ENCODE measurements at places on chromosomes 2 and 18.

DNA sequence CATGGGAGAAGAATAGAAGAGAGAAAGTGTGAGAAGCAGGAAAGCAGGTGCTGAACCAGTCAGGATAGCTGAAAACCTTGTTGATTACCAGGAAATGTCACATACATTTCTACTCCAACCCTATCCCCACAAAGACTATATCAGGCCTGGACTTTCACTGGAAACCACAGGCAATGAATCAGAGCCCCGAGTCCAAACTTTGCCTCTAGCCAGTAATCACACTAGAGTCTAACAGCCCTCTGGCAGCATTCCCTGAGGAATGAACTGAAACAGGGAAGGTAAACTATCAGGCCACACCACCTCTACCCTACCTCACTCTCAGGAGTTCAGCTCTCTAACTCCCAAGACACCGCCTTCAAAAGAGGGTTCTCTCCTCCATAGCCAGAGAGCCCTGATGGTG, 18.7 kb upstream of the IHH start:
- DNase-seq = no peak

DNA sequence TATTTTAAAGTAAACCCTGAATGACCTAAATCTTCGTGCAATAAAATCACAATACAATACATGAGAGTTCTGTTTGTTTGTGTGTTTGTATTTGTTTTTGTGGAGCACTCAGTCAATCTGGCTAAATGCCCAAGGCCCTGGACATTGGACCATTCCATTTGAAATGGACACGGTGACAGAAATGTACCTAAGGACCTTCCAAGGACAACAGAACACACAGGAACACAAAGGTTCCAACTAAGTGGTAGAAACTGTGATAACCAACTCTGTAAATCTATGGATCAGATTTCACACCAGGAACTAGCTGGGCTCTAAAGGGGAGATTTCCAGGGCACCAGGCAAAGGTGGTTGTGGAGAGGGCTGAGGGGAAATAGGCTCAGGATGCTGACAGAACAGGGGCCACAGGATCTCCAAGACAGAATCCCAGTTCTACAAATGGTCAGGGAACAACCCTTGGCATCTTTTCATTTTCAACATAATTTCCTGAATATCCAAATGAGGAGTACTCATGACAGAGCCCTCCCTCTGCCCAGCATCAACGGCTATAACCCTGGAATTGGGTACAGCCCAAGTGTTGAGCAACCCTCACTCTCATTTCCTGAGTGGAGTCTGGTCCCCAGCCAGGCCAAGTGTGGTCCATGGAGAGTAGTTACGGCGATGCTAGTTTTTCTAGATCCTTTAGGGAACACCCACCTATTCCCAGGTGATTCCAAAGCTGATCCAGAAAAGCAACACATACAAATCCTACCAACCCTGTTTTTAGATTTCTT, 78.4 kb downstream of the NCKAP5 start:
- DNase-seq = no peak

- DNase-seq = no peak
These were observed 9.1 kb downstream of the NCL start for GRCh38 chr2:231455222-231455621.

DNA sequence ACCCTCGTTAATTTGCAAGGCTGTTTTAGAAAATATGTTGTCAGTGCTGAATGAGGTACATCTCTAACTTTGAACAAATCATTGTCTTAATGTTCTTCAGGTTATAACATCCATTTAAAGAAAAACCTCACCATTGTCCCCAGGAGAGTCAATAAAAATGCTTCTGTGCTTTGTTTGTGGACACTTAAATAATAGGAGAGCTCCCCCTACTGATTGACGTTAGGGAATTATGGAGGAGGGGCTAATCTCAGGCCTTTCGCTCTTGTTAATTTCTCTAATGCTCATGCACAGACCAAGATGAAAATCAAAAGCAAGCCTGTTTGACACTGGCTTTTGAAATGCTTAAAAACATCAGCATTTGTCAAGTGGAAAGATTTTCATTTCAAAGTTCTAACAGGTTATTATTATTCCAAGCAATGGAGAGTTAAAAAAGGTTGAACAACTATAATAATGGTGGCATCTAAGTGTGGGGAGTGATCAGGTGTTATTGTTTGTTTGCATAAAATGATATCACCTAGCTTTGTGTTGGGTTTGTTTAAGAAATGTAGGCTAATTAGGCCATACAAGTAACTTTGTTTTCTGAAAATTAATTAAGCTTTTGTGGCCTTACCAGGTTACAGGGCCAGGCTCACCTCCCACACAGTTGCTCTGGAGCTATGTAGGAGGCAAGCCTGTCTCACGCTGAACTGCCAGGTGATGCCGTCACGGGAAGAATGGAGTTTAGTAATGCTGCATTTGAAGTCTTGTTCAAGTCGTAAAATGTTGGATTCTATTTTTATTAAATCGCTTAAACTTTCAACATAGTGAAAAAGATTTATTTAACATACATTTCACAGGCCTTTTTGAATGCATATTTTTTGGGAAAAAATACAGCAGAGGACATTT, 51.7 kb upstream of the SMIM21 start:
- DNase-seq = no peak

- no peak for DNase-seq
These were observed 34.2 kb downstream of the FIGN start for GRCh38 chr2:163701399-163702195.

DNA sequence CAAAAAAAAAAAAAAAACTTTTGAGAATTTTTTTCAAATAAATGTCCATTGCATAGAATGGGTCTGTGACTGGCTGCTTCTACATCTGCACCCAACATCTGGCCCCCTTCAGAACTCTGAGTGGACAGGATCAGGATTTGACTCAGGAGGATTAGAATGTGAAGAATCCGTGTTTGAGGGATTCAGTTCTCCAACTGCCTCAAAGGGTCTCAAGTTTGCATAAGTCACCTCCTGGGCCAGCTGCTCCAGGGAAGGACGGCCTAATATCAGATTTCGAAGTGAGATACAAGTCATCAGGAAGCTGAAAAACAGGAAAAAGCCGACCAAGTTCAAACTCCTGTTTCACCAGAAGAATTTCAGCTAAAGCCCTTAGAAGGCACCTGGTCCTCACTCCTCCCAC, 10.9 kb downstream of the MAT2A start:
- no peak for DNase-seq

DNA sequence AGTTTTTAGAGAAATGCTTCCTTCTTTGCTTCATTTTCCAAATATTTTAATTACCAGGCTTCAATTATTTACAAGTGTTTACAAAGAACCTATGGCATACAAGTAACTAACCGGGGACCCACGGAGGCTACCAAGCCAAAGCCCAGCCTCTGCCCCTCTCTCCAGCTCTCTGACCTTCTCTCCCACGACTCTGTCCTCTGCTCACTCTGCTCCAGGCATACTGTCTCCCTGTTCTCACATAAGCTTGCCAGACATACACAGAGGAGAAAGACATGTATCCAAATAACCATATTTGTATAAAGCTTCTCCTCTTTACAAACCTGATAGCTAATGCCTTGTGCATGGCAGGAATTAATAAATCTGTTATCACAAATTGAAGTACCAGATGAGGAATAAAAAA, 141.3 kb downstream of the ZNF521 start:
- no peak for DNase-seq

DNA sequence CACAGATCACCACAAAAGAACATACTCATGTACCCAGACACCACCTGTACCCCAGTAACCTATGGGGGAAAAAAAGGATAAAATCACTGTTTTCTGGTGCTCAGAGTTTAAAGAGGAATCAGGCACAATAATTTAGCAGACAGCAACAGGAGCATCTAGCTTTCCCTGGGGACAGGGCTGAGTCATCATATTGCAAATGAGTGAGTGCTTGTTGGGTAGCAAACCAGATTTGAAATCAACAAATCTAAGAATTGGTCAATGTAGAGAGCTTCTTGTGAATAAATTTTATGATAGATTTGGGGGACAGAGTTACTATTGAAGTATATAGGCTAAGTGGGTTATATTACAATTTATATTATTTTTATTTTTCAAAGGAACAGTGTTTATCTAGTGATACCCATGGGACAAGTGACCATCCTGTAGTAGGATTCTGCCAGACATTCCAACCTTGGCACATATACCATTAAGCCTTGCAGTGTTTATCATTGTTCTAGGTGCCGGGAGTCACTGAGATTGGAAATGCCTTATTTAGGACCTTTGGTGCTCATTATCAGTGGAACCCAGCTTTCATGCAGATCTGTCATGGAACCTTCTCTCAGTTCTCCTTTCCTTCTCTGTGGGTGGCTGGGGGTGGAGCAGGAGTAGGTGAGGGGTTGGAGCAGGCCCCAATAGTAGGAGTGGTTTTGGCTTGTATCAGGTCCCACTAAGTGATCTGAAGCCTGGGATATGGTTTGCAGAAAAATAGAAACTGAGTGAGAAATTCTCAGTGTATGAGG, 117.2 kb downstream of the CERS6 start:
- DNase-seq = no peak

DNA sequence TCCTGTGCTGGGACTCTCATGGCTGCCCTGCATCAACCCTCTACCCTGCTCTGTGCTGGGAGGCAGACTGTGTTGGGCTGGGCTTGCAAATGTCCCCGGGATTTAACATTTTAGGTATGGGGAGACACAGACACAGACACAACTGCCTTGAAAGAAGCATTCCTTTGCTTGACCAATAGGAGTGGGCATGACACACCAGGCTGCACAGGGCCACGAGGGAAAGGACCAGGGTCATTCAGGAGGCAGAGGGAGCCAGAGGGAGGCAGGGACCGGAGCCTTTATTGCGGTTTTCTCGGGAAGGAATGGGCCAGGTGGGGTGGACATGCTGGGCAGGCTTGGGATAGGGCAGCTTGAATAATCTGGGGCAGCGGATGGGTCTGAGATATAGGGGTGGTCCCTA, 238.7 kb upstream of the COPS8 start:
- no peak for DNase-seq

- DNase-seq = no peak
These were observed 179.0 kb downstream of the LPIN1 start for GRCh38 chr2:11925295-11926066.

DNA sequence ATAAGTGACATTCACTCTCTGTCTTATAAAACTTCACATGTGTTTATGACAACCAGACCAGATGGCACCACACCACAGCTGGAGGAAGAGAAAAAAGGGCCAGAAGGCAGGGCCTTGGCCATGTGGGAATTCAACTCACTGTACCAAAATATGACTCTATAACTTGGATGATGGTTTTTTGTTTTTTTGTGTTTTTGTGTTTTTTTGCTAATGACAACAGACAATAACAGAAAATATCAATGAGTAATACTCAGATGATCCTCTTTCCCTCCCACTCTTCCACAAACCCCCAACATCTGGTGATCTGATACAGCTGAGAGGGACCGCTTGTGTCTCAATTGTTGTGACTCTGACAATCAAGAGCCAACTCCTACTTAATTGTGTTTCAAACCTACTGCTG, 12.4 kb downstream of the NMI start:
- no peak for DNase-seq

DNA sequence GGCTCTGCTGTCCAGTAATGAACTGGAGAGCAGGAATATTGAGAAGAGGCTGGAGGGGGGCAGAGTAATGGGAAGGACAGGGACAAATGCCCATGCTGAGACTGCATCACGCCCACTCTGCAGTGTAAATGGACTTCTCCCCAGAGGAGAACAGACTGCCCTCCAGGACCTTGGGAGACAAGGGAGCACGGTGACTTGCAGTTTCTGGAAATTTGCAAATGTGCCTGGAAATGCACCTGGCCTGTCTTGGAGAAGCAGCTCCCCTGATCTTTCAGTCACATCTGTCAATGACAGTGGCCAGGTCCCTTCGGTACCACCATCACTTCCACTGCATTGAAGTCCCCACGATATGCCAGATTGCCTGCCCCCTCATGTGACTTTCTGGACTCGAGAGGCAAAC, 178.7 kb upstream of the SH3BP4 start:
- no peak for DNase-seq

DNA sequence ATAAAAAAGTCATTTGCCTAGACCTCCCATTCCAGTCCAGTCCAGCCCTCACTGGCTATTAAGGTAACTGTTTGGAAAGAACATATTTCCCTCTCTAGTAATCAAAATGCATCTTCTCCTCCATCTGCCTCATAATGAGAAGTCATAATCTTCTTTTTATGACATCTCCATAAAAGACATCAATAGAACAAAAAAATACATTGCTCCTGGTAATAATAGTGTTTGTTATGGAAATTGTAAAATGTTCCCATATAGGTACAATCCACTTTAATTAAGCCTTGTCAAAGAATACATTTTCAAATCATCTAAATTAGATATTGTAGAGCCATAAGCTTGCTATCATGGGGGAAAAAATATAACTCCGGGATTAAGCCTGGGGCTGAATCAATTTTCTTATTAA, 461.6 kb downstream of the LRATD1 start:
- no peak for DNase-seq

DNA sequence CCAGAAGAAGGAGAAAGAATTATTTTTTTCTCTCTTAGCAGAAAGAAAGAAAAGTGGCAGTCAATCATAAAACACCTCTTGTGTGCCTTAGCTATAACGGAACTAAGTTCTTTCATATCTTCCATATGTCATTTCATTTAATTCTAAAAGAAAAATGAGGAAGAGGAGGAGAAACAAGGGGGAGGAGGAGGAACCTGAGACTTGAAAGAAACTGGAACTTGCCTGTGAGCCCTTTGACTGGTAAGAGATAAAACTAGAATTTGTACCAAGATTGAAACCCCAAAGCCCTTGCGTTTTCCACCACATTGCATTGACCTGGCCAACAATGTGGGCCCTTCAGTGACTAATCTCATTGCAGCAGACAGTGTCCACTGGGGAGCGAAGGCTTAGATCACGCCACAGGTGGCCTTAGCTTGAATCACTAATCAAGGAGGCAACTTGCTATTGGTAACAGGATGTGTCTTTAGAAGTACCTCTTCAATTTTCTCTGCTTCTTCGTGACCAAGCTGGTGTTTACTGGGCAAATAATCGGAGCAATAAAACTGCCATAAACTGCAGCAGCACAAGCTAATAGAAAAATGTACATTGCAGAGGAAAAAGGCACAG, 307.9 kb downstream of the CLIP4 start:
- no peak for DNase-seq

DNA sequence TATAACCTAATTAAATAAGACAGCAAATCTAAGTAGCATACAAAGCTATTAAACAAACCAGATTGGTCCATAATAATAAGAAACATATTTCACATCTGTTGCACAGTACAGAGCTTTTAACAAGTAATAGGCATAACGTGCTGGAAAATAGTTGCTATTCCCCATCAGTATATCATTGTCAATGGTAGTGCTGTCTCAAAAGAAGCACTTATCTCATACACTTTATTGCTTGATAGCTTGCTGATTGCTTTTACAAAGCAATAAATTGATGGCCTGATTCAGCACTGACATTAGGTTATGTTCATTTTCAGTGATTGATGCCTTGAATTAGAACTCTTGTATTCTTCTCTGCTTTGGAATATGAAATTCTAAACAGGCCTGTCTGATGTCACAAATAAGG, 641.7 kb downstream of the CBLN2 start:
- no peak for DNase-seq

- no peak for DNase-seq
These were observed 15.5 kb upstream of the ST8SIA5 start for GRCh38 chr18:46772357-46772756.

Data from GOT3 (cell line).